ENCODE measurements at places on chromosomes 1 and 21. TPM values are rescaled to one million over a fixed set of nuclear protein-coding genes. Genes with fewer than 3 reads are reported as not detected.

- peaks cover 14% of the 10 kb centered on the region for H3K4me1 ChIP-seq
- H3K36me3 ChIP-seq = no peaks in the 10 kb centered on the region
- DNase-seq = peak; percentile 86
- H3K27ac ChIP-seq = peak overlapping the region; percentile 83
- H3K27me3 ChIP-seq = no peaks in the 10 kb centered on the region
- peak overlapping the region; percentile 52 for H3K4me3 ChIP-seq
These were observed 62.6 kb downstream of the MAP3K7CL start for GRCh38 chr21:29193072-29193471.

DNA sequence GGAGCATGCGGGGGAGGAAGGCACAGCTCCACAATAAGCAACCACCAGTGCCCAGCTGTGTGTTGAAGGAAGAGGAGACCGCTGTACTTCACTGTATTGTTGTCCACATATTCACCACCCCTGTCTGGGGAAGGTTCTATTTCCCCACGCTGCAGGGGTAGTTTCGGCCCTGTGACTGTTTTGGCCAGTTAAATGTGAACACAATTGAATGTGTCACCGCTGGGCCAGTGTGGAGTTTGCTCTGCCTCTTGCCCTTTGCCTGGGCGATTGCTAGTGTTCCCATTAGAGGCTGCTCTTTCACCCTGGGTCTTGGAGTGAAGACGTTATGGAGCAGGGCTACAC, 32.6 kb downstream of the UBE4B start:
- H3K36me3 ChIP-seq = no peaks in the 10 kb centered on the region
- H3K4me3 ChIP-seq = no peak overlapping the region
- H3K4me1 ChIP-seq = peaks cover 12% of the 10 kb centered on the region
- no peaks in the 10 kb centered on the region for H3K27me3 ChIP-seq

DNA sequence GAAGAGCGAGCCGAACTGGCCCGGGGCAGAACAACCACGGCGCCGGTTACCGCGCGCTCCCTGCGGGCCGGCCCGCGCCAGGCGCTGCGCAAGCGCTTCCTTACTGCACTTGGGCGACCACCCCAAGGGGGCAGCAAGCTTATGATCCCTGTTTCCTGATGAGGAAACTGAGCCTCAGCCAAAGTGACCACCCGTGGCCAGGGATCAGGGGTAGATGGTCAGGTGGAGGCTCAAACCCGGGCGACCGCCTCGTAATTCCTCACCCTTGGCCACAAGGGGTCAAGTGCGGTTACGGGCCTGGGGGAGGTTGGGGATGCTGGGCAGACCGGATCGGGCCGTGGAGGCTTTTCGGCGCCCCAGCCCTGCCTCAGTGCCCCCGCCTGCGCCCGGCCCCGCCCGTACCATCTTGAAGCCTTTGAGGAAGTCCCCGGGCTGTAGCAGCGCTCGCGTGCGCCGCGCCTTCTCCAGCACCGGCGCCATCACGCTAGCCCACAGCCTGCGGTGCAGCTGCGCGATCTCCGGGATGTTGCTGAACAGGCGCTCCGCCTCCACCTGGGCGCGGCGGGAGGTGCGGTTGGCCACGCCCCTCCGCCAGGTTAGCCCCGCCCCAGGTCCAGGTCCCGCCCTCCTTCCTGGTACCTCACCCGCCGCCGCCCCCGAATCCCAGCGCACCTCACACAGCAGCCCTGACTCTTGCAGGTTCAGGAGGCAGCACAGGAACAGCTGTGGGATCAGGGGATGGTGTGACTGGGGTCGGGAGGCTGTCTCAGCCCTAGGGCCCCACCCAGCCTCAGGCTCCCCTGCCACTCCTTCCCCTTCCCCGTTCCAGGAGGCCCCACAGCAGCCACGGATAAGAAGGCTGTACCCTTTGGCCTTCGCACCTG, 5.4 kb upstream of the TNFRSF25 start:
- no peaks in the 10 kb centered on the region for H3K4me1 ChIP-seq
- no peak overlapping the region for H3K27ac ChIP-seq
- no peak overlapping the region for H3K4me3 ChIP-seq

- H3K27ac ChIP-seq = no peak overlapping the region
- DNase-seq = no peak
- H3K4me3 ChIP-seq = no peak overlapping the region
- H3K27me3 ChIP-seq = no peaks in the 10 kb centered on the region
- no peaks in the 10 kb centered on the region for H3K36me3 ChIP-seq
These were observed 45.3 kb downstream of the B3GALT5 start for GRCh38 chr21:39658066-39658465.

GRCh38 chr1:93625582-93626327, 55.9 kb downstream of the BCAR3 start:
- H3K36me3 ChIP-seq = no peaks in the 10 kb centered on the region
- H3K4me3 ChIP-seq = no peak overlapping the region
- no peak overlapping the region for H3K27ac ChIP-seq
- DNase-seq = no peak
- no peaks in the 10 kb centered on the region for H3K4me1 ChIP-seq

DNA sequence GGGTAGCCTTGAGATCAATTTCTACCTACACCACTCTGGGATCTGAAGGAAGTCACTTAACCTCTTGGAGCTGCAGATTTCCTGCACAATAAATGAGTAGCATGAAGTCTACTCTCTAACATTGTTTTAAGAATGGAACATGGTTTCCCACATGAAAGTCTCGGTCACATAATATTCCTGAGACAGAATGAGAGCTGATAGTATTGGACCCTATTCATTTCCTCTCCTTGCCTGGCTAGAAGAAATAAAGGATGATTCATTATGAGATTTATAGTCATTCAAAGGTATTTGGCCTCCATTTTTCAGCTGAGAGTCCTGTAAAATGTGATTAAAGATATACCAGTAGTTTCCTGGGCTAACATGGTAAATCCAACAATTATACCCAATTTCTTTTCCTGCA, 56.7 kb downstream of the ARHGAP29 start:
- H3K4me3 ChIP-seq = no peak overlapping the region
- H3K27me3 ChIP-seq = peaks cover 4% of the 10 kb centered on the region
- DNase-seq = no peak

GRCh38 chr21:39022863-39023693, 160.2 kb downstream of the PSMG1 start:
- H3K27ac ChIP-seq = no peak overlapping the region
- no peak for DNase-seq
- no peaks in the 10 kb centered on the region for H3K36me3 ChIP-seq
- no peaks in the 10 kb centered on the region for H3K4me1 ChIP-seq

- peaks cover 4% of the 10 kb centered on the region for H3K4me1 ChIP-seq
- peak overlapping the region; percentile 33 for H3K4me3 ChIP-seq
- no peak overlapping the region for H3K27ac ChIP-seq
- DNase-seq = no peak
- H3K36me3 ChIP-seq = no peaks in the 10 kb centered on the region
- H3K27me3 ChIP-seq = peaks cover 95% of the 10 kb centered on the region
These were observed 1.5 kb downstream of the PROX1 start for GRCh38 chr1:213989002-213989855.

GRCh38 chr1:96878640-96879039, 157.1 kb downstream of the PTBP2 start:
- H3K36me3 ChIP-seq = no peaks in the 10 kb centered on the region
- H3K27ac ChIP-seq = no peak overlapping the region

DNA sequence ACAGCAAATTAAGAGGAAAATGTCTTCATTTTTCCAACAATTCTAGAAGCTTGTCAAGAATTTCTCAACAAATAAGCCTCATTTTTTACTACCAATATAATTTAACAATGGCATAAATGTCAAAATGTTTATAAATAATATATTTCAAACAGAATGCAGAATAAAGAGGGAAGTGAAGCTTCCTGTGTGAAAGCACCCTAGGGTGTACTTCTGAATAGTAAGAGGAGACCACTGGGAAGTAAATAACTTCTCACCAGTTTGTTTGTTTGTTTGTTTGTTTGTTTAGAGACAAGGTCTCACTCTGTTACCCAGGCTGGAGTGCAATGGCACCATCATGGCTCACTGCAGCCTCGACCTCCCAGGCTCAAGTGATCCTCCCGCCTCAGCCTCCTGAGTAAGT, 244.3 kb downstream of the SLC45A1 start:
- H3K36me3 ChIP-seq = no peaks in the 10 kb centered on the region
- peak overlapping the region; percentile 75 for H3K27ac ChIP-seq
- DNase-seq = no peak
- H3K4me1 ChIP-seq = peaks cover 66% of the 10 kb centered on the region
- H3K4me3 ChIP-seq = no peak overlapping the region
- no peaks in the 10 kb centered on the region for H3K27me3 ChIP-seq

DNA sequence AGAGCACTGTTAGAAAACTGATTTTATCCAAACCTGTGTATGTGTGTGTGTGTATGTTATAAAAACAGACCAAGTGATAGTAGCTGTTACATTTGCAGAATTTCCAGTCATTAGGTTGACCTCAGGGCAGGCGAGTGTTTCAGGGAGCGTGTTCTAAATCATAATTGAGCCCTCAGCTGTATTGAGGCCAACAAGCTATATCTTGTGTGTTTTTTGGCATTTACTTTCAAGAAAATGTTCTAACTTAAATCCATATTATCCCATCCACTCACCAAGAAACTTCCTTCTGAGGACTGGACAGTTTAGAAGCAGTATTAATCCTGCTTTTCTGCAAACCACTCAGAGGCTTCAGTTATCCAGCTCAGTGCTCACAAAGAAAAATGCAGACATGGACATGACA, 12.0 kb downstream of the DDAH1 start:
- H3K4me3 ChIP-seq = no peak overlapping the region
- DNase-seq = no peak
- H3K27ac ChIP-seq = no peak overlapping the region
- H3K4me1 ChIP-seq = no peaks in the 10 kb centered on the region
- no peaks in the 10 kb centered on the region for H3K27me3 ChIP-seq

GRCh38 chr1:67041841-67042503, 12.0 kb downstream of the SLC35D1 start:
- H3K27me3 ChIP-seq = no peaks in the 10 kb centered on the region
- H3K4me3 ChIP-seq = no peak overlapping the region
- H3K27ac ChIP-seq = no peak overlapping the region
- DNase-seq = no peak
- H3K4me1 ChIP-seq = no peaks in the 10 kb centered on the region

DNA sequence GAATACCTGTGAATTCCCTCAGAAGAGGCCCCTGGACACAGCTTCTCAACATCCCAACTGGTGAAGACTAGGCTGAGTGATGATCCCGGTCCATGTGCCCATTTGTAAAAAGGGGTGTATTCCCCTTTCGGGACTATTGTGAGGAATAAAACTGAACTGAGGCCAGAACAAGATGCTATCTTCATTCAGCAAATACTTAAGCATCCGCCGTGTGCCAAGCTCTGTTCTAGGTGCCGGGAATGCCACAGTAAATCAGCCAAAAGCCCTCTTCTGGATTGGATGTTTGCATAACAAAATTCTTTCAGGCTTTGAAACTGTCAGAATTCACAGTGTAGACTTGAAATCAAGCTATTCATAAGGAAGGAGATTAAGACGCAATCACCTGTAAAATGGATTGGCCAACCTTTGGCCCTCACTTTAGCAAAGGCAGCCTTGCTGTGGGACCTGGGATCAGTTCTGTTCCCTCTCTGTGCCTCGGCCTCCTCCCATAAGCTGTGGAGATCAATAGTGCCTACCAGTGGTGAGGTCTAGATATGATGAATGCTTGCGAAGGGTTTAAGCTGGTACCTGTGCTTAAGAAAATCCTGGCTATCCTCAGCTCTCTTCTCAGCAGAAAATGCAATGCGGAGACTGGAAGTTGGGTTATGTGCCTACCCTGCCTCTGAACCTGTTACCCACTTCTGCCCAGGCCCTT, 1.8 kb downstream of the ALPL start:
- H3K27ac ChIP-seq = no peak overlapping the region
- H3K36me3 ChIP-seq = no peaks in the 10 kb centered on the region

DNA sequence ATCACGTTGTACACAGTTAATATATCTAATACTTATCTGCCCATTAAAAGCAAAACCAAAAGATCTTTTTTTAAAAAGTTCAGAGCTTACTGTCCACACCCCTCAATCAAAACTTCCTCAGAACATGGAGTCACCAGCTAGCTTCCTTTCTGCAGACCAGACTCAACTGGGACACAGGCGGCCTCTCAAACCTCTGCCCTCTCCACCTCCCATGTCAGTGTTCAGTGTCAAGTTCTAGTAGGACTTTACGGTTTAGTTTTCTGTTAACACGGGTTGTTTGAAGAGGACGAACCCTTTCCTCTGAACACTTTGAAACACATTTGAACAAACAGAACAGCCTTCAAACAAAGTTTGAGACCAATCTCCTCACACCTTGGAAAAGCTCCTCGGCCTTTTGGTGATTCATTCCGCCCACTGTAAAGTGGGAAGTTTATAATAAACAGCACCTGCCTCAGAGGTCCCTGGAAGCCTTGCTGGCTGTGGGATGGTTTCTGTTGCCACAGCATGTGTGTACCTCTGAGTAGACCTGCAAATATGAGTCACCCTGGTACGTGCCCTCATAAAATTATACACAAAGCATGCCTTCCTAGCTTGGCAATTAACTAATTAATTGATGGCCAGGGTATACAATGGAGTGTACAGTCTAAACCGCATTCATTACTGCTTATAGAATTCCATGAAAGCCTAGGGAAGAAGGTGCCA, 48.4 kb upstream of the SIPA1L2 start:
- H3K36me3 ChIP-seq = no peaks in the 10 kb centered on the region
- H3K27ac ChIP-seq = no peak overlapping the region
- H3K4me1 ChIP-seq = peaks cover 2% of the 10 kb centered on the region
- no peaks in the 10 kb centered on the region for H3K27me3 ChIP-seq

- H3K27ac ChIP-seq = no peak overlapping the region
- H3K4me3 ChIP-seq = no peak overlapping the region
- no peaks in the 10 kb centered on the region for H3K27me3 ChIP-seq
- no peak for DNase-seq
These were observed 14.9 kb downstream of the NTPCR start for GRCh38 chr1:232965124-232965911.

The C1orf141 gene
- not detected for total RNA-seq

The KAZN gene
- total RNA-seq = 8.0 TPM

The RABGGTB gene
- total RNA-seq = 140 TPM

The TMEM125 gene
- not detected for total RNA-seq

The CHI3L1 gene
- total RNA-seq = not detected

The AGT gene
- total RNA-seq = 0.13 TPM

The UTS2 gene
- 31.0 TPM for total RNA-seq

The SLC30A10 gene
- not detected for total RNA-seq
